ENCODE measurements at places on chromosomes 11 and 22. TPM values are rescaled to one million over a fixed set of nuclear protein-coding genes. Genes with fewer than 3 reads are reported as not detected.

RNF121 gene
- total RNA-seq: 30.7 TPM

SLN gene
- total RNA-seq: not detected

PKNOX2 gene
- total RNA-seq: not detected

CD6 gene
- 1.3 TPM for total RNA-seq

CRYBB2 gene
- total RNA-seq: not detected

Measured in hematopoietic multipotent progenitor cell (in vitro differentiated cells).